CD4-positive, alpha-beta T cell treated with Interleukin-12 subunit alpha and Interleukin-12 subunit beta, for 1 hour (primary cell): ENCODE measurements at places on chromosomes 16 and 17.

DNA sequence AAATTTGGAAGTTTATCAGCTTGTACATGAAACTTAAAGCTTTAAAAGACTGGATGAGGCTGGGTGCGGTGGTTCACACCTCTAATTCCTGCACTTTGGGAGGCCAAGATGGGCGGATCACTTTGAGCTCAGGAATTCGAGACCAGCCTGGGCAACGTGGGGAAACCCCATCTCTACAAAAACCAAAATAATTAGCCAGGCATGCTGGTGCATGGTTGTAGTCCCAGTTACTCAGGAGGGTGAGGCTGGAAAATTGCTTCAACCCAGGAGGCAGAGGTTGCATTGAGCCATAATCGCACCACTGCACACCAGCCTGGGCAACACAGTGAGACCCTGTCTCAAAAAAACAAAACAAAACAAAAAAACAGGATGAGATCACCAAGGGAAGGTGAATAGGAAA is 209.5 kb downstream of the AATF start:
- DNase-seq: no peak

GRCh38 chr16:6913566-6913965 is 419.1 kb upstream of the RBFOX1 start:
- DNase-seq: no peak

- peak; percentile 20 for DNase-seq
These were observed 1.4 kb downstream of the NFAT5 start for GRCh38 chr16:69566981-69567680.

DNA sequence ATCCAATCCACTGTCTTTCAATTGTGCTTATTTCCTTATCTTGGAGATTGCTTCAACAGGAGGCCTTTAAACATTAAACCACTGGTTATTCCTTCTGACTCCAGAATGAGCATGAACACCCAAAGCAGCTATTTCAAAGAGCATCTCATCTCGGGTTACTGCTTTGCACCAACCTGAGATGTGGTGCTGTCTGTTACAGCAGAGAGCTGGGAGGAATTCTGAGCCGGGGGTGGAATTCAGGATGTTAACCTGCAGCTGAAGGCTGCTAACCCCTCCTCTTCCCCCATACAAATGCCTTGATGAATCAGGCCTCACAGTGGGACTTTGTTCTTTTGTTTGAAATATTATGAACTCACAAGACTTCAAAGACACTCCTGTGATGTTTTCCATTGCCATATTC is 113.1 kb downstream of the SHISA9 start:
- DNase-seq: no peak

DNA sequence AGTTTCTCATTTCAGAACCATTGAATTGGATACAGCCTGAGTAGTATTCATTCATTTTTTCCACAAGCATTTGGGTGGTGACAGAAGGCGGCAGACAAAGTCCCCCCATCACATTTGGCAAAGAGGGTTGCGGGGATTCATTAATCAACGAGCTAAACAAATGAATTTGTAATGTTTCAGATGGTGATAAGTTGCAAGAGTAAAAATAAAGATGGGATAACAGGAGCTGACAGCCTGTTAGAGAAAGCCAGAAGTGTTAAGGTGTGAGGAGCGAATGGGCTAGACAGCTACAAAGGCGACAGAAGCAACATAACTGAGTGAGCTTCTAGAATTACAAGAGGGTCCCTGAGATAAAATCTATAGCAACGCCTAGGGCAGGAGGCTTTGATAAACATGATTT is 342.8 kb upstream of the HSBP1 start:
- no peak for DNase-seq

DNA sequence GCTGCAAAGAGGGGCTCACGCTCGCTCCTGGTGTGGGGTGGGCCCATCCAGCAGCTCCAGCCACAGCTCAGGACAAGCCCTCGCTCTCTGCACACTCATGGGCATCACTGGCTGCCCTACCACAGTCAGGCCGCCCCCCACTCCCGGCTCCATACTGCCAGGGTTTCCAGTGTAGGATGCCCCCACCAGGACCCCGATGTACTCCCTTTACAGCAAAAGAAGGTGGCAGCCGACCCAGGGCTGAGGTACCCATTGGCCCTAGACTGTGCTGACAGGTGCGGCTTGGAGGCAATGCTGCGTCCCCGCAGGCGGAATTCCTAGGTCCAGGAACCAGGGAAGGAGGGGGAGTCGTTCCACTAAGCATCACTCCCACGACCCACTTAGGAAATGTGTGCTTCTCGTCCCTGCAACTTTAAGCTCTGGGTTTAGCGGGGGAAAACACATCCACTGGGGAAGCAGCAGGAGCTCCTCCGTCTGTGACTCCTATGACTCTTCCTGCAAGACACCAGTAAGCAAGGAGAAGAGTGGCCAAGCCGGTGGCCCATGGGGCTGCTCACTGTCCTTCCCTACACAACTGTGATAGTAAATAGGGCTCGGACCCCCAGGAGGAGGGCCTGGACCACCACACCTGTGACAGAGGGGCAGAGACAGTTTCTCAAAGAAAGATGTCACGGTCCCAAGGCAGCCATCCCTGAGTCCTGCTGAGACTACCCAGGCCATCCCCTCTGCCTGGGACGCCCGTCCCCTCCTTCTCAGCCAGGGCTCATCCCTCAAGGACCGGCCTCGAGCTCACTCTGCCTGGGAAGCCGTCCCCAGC is 13.1 kb downstream of the CORO7 start:
- DNase-seq: no peak

DNA sequence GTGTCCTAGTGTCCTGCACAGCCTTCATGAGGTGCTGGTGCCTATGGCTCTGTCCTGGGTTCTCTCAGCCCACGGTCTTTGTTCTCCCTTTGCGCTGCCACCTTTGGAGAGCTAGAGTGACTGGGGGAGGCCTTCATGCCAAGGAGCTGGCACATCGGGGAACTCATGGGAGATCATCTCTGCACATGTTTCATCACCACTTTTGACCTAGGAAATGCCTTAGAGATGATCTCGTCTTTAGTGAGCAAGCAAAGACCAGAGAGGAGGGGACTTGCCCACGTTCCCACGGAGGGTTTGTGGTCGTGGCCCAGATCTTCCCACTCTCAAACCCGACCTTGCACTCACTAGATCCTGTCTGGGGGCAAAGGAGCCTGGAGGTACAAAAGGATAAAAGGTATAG is 23.5 kb downstream of the TBX4 start:
- DNase-seq: no peak

DNA sequence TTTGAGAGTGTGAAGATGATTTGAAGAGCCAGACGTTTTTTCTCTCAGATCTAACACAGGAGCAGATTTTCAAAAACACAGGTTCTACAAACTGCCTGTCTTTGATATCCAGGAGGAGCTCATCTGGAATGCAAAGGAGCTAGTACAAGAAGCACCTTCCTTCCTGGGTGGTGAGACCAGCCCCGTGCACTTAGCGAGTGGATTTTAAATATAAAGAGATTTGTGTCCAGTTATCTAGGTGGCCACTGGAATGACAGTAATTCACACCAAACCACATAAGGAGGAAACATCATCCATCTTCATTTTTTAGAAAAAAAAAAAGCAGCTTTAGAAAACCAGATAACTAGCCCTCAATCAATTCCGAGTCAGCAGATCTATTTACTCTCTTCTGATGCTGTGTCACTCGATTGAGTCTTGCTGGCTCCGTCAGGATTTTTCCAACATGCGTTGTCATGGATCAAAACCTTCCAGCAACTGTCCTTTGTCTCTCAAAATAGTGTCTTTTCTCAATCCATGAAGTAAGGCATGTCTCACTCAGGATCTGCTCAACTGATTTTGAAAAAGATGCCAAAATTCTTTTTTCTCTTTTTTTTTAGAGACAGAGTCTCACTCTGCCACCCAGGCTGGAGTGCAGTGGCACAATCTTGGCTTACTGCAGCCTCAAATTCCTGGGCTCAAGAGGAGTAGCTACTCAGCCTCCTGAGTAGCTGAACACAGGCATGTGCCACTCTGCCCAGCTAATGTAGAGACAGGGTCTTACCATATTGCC is 451.2 kb upstream of the PSMD7 start:
- DNase-seq: no peak

DNA sequence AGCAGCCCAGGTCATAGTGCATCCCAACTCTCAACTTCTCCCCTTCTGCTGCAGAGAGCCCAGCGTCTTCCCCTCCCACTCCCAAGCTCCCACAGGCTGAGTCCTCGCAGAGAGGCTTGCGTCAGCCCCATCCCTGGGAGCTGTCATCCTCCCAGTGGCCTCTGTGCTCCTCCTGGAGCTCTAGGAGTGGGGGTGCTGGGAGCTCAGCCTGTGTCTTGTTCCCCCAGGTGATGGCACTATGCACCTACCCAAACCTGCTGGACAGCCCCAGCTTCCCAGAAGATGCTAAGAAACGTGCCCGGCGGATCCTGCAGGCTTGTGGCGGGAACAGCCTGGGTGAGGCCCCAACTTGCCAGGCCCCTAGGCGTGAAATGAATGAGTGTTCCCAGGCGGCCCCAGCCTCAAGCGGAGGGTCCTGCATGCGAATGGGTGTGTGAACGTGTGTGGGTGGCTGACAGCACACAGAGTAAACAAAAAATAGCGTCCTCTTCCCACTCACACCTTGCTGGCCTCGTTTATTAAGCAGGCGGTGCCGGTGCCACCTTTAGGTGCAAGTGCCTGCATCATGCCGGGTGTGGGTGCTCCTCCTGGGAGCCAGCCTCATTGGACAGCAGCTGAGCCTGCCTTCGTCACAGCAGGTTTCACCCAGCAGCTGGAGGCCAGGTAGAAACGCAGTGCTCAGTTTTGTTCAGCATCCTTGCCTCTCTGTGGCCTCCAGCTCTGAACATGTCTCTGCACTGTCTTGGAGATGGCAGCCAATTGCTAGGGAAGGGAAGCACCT is 16.5 kb downstream of the GPT2 start:
- DNase-seq: no peak

DNA sequence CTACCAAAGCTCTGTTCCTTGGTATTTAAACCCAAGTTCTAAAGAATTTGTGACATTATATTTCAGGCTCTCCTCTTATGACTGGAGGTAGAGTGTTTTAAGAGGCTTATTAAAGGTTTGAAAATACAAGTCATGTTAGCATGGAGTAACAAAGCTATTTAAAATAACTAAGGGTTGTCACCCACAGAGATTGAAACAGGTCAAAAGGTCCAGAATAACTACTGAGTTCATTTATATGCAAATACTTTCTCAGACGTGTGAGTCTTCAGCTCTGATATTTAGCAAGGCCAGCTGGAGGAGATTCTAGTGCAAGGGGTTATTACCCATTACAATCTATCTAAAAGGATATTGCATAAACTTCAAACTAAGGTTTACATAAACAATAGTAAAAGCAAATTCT is 1538.8 kb upstream of the CDH8 start:
- no peak for DNase-seq

- no peak for DNase-seq
These were observed 256.0 kb upstream of the MAF start for GRCh38 chr16:79856581-79856980.

- DNase-seq: peak; percentile 85
These were observed 14.2 kb upstream of the SLC52A1 start for GRCh38 chr17:5049314-5049841.

DNA sequence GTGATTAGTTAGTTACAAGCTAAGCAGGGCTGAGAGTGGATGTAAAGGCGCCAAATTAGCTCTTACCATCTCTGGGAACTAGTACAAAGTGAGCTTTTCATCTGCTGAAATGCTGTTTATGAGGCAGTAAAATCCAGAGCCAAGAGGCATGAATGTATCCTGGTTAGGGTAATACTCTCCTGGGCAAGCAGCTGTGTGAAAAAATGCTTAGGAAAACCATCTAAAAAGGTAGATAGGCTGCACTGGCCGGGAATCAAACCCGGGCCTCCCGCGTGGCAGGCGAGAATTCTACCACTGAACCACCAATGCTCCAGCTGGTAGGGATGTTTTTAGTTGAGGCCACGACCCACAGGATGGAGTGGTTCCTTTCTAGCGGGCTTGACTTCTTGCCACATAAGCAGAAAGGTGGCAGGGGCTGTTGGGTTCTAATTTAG is 23.0 kb downstream of the VAC14 start:
- no peak for DNase-seq

DNA sequence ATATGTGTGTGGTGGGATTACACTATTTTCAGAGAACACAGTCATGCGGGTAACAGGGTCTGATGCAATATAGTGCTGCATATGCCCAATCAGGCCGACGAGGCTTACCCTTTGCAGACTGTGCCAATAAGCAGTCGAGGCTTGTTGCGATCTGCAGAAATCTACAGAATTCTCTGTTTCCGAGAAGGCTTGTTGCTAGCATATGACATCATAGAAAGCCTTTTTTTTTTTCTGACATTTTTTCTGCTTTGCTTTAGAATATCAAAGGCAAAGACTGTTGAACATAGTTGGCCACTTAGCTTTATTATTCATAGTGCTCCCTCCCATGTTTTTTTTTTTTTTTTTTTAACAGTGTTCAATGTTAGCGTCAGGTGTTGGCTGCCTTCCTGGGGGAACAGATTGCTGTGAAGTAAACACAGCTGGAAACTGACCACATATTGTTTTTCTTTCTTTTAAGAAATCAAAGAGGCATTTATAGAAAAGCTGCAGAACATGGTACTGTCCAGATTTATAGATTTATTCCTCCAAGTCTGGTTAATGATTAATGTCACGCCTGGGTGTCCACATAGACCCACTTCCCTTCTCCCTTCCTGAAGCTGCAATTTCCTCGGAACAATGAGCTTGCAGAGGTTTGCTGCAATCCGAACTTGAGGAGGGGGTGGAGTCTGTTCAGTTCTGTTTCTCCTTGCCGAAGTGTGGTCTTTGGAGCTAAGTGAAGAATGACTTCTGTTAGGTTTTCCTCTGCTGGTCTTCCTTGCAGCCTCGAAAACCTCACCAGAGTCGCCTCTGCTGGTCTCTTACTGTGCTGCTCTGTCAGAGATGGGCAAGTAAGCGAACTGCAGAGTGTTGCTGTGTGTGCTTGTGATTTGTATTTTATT is 87.3 kb downstream of the MAP2K6 start:
- no peak for DNase-seq

DNA sequence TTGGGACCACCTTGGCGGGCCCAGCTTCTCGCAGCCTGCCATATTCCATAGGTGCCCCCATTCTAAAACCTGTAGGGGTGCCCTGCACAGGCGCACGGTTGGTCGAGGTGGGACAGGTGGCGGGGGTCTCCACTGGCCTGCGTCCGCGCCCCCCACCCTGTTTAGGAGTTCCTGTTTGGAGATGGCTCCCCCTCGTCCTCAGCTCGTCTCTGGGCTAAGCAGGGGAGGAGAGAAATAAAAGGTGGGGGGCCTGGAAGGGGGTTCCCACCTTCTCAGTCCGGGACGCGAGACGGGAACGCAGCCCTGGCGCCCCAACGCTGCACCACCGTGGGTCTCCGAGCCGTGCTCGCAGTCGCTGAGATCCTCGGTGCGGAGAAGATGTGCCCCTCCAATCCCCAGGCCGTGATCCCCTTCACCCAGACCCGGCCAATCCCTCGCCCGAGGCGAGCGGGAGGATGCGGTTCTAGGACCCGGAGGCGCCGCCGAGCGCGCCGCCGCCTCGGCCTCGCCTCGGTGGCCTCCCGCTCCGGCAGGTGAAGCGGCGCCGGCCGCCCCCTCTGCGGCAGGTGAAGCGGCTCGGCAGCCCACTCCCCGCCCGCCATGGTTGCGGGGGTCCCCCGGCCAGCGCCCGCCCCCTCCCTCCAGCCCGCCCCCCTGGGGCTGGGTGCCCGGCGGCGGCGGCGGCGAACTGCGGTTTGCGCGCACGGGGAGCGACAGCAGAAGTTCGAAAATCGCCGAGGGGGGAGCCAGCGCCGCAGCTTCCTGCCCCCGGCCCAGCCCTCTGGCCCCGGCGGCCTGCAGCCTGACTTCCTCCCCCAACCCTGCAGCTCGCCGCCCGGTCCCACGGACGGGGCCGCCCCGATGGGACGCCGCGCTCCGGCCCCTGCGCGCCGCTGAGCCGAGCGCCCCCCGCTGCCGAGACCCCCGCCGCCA is at the start of gene FMNL1:
TSS of gene FMNL1 (plus strand) at position 805 of the 933 bp plus-strand sequence. CDS start 240 bp downstream, outside the sequence.
- peak; percentile 74 for DNase-seq
